Endothelial cell (in vitro differentiated cells): ENCODE measurements at places on chromosomes 4 and X. TPM values are rescaled to one million over a fixed set of nuclear protein-coding genes. Genes with fewer than 3 reads are reported as not detected.

GRCh38 chrX:69022430-69022829, 142.8 kb downstream of the PJA1 start:
- no peak overlapping the region for H3K27ac ChIP-seq
- peaks cover 5% of the 10 kb centered on the region for H3K4me1 ChIP-seq
- no peak overlapping the region for H3K4me3 ChIP-seq
- DNase-seq: no peak

GRCh38 chr4:94274912-94275311, 67.2 kb downstream of the SMARCAD1 start:
- peaks cover 9% of the 10 kb centered on the region for H3K36me3 ChIP-seq
- H3K27ac ChIP-seq: no peak overlapping the region
- no peaks in the 10 kb centered on the region for H3K4me1 ChIP-seq
- no peak for DNase-seq
- H3K27me3 ChIP-seq: no peaks in the 10 kb centered on the region
- H3K4me3 ChIP-seq: no peak overlapping the region

GRCh38 chr4:55807556-55807955, 12.0 kb upstream of the EXOC1L start:
- peaks cover 12% of the 10 kb centered on the region for H3K4me1 ChIP-seq
- no peaks in the 10 kb centered on the region for H3K36me3 ChIP-seq
- H3K27me3 ChIP-seq: peaks cover 3% of the 10 kb centered on the region
- H3K4me3 ChIP-seq: no peak overlapping the region

- DNase-seq: peak; percentile 15
- peak overlapping the region; percentile 92 for H3K4me3 ChIP-seq
- no peak overlapping the region for H3K27ac ChIP-seq
- no peaks in the 10 kb centered on the region for H3K4me1 ChIP-seq
- H3K36me3 ChIP-seq: no peaks in the 10 kb centered on the region
- peaks cover 2% of the 10 kb centered on the region for H3K27me3 ChIP-seq
Measured at GRCh38 chrX:38561951-38562719, 793 bp downstream of the TSPAN7 start.

The PIGA gene
- 12.8 TPM for total RNA-seq
